Forelimb muscle (tissue), 1 donor: ENCODE measurements at places on chromosomes 1 and 21. TPM values are rescaled to one million over a fixed set of nuclear protein-coding genes. Genes with fewer than 3 reads are reported as not detected.

The KCNN3 gene
- polyA plus RNA-seq, result 10.1 TPM

The PTPRC gene
- 5.0 TPM for polyA plus RNA-seq

The ZYG11B gene
- polyA plus RNA-seq, result 37.4 TPM

The MXRA8 gene
- 65.2 TPM for polyA plus RNA-seq

The CCDC27 gene
- polyA plus RNA-seq, result 0.19 TPM

DNA sequence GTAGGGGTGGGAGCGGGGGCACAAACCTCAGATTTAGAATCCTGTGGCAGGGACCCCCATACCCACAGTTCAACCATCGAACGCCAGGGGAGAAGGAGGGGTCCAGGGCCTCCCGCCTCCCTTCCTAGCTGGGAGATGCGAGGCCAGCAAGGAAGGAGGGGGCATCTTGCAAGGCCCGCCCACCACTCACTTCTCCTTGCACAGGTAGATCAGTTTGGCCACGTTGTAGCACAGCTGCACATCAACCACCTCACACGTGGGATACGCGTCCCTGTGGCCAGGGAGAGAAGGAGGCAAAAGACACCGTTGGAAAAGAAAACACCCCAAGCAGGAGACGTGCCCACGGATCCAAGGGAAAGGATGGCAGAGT, 19.6 kb downstream of the TMEM63A start:
- DNase-seq, result no peak

DNA sequence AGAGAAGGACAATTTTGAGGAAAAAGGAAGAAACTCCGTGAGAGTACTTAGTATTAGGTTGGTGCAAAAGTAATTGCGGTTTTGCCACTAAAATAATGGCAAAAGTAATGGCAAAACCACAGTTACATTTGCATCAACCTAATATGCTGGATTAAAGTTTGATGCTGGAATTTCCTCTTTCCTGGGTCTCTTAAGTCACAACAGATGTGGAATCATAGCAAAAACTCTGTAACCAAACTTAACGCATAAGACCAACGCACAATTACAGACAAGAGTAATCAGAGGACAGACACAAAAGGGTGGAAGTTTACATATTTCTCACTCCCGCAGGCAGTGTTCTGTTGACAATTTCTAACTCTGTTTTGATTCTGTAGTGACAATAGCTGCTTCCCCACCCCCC, 182.4 kb downstream of the BACH1 start:
- DNase-seq, result no peak

- no peak for DNase-seq
Observed at GRCh38 chr1:55474168-55474786, 259.1 kb upstream of the USP24 start.

DNA sequence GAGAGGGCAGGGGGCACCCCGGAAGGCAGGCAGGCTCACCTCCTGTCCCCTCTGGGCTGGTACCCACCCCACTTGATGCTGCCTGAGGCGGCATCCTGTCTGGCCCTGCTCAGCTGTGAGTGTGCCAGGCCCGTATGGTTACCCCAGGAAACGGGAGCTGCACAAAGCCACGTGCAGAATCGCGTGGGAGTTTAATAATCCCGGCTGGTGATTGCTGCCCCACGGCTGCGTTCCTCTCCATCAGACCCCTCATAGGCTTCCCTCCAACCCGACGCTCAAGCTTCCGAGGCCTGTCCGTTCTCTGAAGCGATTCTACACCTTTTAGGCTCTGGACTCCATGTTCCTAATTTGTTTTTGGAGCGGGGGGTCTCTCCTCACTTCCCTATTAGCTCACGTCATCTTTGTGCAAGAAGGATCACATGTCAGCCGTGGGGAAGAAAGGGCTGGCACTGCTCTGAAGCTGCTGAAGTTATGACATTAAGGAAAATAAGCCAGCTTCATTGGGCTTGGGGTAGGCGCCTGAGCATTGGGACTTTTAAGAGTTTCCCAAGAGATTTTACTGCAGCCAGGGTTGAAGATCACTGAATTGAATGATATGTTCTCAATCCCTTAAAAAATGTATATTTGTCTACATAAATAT, 1.1 kb upstream of the B3GALT5 start:
- no peak for DNase-seq

- no peak for DNase-seq
Observed at GRCh38 chr1:39376656-39377055, 114.8 kb upstream of the BMP8A start.

DNA sequence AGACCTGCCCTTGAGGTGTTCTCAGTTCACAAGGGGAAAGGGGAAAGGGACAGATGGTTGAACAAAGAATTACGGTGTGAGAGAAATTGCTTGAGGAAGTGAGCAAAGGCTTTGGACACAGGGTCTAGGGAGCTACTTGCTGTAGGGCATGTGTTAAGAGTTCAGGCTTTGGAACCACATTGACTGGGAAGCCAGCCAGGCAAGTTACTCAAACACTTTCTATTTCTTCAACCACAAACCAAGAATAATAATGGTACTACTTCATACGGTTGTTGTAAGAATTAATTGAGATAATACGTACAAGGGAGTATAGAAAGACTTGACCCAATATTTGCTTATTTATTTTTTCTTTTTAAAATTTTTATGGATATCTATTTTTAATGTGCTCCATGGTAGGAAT, 26.6 kb downstream of the AK4 start:
- DNase-seq, result no peak

DNA sequence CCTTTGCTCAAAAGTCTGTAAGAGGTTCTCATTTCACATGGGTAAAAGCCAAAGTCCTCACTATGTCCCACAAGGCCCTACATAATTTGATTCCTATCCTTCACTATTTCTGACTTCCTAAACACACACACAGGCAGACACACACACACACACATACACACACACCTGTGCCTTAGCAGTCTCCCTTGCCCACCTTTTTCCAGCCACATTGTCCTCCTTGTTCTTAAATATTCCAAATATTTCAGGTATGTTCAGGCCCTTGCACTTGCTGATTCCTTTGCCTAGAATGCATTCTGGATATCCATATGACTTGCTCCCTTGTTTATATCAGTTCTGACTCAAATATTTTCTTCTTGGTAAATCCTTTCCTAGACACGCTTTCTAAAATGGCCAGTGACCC, 54.6 kb downstream of the NTNG1 start:
- DNase-seq, result no peak

GRCh38 chr1:112502826-112503225, 5.9 kb upstream of the WNT2B start:
- DNase-seq, result no peak

DNA sequence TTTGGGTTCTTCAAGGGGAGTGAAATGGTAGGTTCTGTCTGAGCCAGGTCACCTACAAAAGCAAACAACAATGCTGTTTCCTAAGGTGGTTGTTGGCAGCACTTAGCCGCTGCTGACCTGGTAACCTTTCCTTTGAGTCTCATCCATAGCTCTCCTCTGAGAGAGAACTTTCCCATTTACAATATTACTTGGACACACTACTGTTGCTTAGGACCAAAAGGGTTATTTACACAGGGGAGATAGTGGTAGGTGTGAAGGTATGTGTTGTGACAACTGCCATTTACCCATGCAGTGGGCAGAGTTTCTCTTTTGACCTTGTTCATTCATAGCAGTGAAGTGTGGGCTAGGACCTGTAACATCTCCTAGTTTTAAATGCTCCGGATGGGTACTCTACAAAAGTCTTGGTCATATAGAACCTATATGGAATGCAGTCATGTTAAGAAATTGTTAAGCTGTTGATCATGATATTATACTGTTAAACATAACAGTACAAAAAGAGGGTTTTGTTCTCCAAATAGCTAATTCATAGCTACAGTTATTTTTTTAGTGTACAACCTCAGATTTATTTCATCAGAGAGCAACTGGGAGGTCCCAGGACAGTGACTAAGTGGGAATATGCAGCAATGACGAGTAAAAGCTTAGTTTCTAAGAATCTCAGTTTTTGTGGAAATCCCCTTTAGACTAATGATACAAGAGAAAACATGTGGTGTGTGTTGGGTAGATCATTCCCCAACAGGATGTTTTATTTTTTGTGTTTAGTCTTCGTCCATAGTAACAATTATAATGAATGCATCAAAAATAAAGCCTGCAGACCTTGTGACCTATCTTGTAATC, 219.7 kb downstream of the NFIA start:
- peak; percentile 68 for DNase-seq

DNA sequence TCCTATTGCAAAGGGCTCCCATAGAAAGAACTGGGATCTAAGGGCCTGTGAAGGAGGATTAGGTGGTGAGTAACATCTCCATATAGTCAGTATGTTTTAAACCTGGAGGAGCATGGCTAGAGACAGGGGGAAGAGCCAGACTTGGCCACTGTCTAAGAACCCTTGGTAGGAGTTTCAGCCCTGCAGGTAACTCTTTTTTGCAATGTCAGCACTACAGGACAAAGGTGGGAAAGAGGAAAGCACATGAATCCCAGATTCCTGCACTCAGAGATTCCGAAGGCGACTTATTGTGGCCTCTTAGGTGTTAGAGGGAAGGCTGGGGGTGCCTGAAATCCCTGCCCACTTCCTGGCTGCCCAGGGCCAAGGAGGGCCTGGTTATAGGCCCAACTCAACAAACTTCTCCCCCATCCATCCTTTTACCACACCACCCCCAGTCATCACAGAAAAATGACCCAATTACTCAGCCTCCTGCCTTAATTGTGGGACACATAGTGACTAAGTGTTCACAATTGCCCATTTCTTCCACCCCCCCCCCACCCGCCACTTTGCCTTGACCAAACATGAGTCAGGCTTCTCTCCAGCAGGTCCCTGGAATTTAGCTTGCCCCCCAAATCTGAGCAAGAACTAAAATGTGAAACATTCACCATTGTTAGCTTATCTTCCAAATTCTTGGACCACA, 1.9 kb upstream of the NTNG1 start:
- no peak for DNase-seq

DNA sequence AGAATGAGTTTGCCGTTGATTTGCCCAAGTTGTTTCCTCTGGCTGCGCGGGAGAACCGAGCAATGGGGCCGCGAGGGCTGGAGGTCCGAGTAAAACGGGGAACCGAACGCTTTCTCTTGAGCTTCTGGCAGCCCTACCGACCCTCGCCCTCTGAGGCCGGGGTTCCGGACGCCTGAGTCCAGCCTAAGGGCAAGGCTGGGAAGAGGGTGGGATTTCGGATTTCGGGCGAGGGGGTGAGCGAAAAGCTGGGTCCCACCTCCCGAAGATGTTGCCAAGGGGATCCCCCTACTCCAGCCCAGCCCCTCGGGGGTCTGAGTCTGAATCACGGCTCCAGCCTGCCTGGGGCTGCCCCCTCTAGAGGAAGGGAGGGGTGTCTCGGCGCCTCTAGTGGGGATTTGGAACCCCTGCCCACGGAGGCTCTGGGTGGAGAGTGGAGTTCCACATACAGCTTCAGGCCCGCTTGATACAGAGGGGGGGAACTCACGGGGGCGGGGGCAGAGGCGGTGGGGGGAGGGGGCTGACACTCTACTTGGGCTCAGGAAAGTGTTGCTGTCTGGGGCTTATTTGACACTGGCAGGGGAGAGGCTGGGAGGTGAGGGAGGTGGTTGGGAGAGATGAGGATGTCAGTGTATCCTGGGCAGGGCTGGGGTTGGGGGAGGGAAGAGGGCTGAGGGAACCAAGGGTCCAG, 617 bp downstream of the KIRREL1 start:
- no peak for DNase-seq

DNA sequence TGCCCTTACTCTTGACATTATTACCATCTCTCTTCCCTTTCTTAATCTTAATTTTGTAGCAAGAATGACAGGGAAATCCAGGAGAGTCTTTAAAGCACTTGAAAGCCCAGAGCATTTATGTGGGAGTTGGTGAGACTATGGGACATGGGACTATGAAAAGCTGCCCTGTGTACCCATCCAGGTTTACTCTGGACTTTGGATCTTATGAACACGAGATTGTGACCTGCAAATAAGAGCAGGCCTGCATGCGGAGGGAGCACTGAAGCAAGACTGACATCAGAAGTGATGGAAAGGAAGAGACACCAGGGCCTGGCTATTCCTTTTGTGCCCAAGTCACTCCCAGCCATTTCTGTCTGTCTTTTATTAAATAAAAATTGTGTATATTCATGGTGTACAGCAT, 209.6 kb downstream of the NUF2 start:
- DNase-seq, result no peak

- DNase-seq, result no peak
Observed at GRCh38 chr21:46477765-46478164, 19.1 kb downstream of the DIP2A start.

- no peak for DNase-seq
Observed at GRCh38 chr1:233020426-233020825, 70.0 kb downstream of the NTPCR start.

DNA sequence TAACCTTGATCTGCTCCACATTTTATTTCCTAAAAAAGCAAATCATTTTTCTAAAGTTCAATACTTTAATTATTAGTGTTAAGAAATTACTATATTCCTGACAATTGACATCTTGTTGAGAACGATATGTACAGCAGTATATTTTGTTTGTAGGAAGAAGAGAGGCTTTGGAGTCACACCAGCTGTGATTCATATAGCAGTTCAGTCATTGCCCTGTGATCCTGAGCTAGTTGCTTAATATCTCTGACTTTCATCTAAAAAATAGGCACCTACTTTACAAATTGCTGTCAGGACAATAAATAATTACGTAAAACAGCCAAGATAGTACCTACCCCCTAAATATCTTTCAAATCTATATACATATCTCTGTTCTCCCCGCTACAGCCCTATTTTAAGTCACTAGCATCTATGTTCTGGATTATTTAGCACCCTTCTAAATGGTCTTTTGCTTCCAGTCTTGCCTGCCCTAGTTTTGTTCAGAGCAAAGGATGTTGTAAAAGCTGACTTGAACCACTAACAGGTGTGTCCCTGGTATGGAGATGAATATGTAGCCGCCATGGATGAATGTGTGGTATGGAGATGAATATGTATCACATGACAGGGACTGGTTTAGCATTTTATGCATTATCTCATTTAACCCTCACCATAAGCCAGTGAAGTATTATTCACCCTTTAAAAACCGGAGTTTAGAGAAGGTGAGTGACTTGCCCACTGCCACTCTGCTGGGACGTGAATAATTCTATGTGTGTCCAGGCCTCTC, 42.2 kb downstream of the RNF220 start:
- no peak for DNase-seq

DNA sequence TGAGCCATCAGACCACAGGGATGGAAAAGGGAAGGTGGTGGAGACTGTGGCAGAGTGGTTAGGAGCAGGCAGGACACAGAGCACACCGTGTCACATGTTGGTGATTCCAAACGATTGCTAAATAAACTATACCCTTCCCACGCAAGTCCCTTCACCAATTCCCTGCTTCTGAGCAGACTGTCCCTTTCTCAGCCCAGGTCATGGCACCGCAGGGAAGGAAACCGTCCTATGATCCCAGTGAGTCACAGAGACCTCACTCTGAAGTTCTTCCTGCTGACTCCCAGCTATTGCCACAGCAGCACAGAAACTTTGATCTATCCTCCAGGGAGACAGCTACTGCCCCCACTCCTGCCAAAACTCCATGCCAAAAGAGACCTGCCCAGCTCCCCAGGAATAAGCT, 19.2 kb downstream of the RIMS3 start:
- DNase-seq, result no peak

GRCh38 chr1:117026361-117026760, 24.8 kb downstream of the CD101 start:
- no peak for DNase-seq

- DNase-seq, result no peak
Observed at GRCh38 chr1:177464686-177465085, 293.9 kb downstream of the BRINP2 start.
